ENCODE measurements at places on chromosomes 1 and 21.

DNA sequence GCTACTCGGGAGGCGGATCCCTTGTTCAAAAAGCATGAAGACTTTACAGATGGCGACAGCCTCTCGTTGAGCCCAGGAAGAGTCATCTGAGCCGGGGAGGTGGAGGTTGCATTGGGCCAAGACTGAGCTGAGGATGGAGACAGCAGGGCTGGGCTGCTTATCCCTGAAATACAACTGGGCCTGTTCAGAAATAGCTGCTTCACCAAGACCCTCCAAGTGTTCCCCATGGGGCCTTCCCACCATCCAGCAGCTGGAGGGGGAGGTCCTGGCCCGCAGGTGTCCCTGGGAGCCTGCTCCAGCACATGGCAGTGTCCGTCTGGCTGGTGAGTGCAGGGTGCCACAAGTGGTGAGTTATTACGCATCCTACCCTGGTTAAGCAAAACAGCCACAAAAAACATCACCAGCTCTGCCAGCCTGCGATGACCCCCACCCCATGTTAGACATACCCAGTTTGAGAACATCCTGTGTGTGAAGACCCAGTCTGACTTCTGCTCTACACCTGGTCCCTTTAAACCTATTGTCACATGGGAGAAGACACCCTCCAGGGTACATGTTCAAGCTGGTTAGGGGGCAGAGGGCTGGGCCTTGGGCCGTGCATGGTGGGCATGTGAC, 93.1 kb upstream of the TMPRSS2 start:
- DNase-seq, result no peak

DNA sequence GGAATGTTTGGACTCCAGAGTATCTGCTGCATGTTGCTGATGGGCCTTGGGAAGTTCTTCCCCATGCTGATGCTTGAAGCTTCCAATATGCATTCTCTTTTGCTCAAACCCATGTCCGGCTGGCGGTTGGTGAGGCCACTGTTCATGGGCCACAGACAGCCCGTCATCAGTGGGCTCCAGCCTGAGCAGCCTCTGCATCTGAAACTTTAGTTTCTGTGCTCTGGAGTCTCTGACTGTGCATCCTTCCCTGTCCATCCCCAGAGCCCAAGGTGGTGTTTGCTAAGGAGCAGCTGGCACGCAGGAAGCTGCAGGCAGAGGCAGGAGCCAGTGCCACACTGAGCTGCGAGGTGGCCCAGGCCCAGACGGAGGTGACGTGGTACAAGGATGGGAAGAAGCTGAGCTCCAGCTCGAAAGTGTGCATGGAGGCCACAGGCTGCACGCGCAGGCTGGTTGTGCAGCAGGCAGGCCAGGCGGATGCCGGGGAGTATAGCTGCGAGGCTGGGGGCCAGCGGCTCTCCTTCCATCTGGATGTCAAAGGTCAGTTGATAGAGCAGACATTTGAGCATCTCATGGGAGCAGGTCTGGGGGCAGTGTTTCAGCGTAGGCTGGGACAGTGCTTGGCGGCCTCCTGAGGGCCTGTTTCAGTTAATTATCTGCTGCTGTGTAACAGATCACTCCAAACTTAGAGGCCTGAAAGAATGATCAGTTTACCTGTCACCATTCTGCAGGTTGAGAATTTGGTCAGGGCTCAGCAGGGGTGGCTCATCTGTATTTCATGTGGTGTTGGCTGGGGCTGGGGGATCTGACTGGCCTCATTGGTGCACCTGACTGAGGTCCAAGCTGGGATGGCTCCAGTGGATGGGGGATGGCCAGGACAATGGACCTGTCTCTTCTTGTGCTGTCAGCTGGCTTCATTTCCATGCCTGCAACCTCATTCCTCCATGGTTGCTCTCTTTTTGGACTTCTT, 16.6 kb downstream of the OBSCN start:
- no peak for DNase-seq

- DNase-seq, result no peak
These were observed 149.4 kb upstream of the LMO4 start for GRCh38 chr1:87179076-87179810.

DNA sequence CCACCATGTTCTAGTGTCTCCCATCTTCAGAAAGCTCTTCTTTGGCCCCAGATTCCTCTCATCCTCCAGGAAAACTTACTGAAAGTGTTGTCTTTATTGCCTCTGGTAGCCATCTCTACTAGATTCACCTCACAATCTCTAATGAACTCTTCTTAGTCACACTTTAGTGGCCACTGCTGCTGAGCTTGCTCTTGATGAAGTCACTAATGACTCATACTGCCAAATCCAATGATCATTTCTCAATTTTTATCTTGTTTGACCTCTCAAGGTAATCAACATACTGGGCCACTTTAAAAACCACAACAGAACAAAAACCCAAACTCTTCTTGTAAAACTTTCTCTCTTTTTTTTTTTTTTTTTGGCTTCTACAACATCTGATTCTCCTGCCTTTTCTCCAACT, 196.4 kb downstream of the LHX8 start:
- no peak for DNase-seq

DNA sequence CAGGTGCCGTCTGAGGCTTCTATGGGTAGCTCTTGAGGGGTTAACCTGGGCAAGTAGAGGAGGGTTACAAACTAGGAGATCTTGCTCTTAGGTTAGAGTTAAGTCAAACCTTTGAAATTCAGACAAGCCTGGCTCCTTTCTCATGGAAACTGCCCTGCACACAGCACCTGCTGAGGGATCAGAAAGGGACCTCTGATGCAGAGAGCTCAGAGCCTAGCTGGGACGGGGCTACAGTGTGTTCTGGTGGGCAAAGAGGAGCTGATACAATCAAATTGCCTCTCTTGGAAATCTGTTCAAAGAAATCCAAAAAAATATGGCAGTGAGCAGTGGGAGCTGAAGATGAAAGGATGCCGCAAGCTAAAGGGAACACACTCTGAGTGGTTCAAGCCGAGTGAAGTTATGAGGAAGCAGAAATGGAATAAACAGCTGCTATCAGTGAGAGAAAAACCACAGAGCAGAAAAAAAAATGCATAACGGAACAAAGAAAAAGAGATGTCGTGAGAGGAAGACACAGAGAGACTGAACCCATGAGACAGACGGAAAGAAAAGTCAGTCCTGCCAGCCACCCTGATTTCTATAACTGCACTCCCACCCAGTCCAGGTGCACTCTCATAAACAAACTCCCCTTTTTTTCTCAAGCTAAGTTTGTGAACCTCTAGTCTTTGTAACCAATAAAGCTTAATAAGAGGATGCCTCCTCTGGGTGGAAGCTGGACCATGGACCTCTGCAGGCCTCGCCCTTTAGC, 26.6 kb downstream of the PAFAH2 start:
- peak; percentile 22 for DNase-seq

- no peak for DNase-seq
These were observed 2.2 kb downstream of the TMED5 start for GRCh38 chr1:93177991-93178390.
